NCI-H1694 (cell line): ENCODE measurements at places on chromosomes 3 and 15.

- no peak for DNase-seq
These were observed 21.8 kb upstream of the ERICH6 start for GRCh38 chr3:150725548-150725947.

DNA sequence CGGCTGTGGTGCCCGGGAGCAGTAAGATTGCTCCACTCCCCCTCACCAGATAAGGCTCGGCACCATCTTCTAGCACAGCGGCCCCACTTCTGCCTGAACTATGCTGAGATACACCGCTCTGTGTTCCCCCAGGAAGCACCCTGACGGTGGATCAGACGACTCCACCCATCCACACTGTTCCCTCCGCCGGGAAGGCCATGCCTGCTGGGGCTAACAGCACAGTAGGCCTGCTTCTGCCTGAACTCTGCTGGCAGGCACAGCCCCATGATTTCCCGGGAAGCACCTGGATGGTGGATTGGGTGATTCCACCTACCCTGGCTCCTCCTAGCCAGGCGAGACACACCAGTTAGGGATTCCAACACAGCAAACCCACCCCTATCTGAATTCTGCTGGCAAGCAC, 36.3 kb upstream of the PPM1L start:
- DNase-seq, result no peak

DNA sequence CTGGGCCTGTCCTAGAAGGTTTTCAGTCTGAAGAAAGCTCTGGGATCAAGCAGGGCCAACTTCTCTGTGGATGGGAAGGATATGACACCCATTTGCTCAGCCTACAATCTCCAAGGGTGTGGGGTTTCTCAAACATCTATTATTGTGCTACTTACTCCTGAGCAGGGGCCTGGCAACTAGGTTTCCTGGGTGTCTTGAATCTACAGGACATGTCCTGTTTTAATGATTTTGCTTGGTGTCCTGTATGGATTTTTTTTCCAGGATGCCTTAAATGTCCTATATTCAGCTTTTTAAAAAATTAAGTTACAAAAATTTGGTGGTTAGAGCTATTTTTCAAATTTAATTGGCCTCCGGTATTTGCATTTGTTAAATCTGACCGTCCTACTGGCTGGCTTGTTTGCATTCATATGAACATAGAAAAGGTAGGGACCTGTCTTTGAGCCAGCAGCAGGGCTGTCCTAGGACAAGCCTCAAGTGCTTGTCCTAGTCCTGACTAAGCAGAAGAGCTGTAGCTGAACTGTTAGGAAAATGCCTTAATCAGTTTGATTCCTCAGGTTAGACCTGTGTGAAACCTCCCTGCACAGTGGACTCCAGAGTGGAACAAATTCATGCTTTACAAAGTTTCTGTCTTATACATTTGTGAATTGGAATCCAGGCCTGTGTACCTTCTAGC, 40.0 kb upstream of the LMOD3 start:
- DNase-seq, result no peak

DNA sequence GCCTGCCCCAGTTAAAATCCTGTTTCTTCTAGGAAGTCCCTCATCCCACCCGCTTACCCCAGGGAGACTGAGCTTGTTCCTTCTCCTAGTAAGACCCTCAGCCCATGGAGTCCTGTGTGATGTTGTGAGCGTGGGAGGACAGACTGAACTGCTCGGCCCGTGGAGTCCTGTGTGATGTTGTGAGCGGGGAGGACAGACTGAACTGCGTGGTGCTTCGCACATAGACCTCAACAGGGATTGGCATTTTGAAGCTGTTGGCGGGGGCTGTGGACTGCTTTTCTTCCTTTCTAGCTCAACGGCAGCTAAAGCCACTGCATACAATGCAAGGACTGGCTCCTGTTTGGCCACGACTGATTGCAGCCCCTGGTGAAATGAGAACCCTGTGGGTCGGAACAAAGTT, 1.6 kb upstream of the SPTBN5 start:
- DNase-seq, result no peak

GRCh38 chr3:175107995-175108394, 248.9 kb downstream of the NAALADL2 start:
- no peak for DNase-seq

GRCh38 chr3:86109434-86109833, 881.5 kb downstream of the VGLL3 start:
- DNase-seq, result no peak

DNA sequence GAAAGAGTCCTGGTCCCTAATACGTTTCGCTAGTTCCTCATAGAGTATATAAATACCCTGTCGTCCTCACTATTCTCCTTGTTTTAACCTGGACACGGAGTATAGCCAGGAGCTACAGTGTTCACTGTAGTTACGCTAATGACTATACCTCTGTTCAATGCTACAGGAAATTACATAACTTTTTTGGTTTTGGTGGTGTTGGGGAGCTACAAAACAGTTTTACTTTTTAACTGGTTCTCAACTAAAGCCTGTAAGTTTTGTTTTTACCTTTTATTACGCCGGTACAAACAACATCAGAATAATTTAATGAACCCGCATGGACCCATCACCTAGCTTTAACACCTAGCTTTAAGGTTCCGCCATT, 1.5 kb downstream of the LMLN start:
- DNase-seq, result no peak

DNA sequence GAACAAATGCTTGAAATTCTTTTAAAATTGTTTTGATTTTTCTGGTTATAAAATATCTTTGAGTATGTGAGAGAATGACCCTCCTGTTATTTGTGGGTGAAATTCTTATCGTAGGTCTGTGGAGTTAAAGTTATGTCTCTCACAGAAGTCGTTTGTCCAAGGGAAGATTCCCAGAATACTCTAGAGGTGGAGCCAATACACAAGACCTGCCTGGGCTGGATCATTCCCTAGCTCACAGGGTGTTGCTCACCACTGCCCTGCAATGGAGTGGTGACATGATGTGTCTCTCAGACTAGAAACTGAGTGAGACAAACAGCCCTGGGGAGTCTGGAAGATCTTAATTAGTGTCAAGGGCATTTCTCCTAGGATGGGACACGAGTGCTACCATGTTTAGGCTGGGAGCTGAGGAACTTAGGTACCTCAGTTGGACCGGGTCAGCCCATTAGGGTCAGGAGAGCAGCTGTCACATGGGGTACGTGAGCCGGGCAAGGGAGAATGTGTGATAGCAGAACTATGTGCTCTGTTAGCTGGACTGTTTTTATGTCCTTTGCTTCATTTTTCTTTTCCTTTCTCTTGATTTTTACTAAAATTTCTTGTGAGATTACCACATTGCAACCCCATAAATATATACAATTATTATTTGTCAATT, 53.6 kb upstream of the MYO5C start:
- DNase-seq, result no peak

DNA sequence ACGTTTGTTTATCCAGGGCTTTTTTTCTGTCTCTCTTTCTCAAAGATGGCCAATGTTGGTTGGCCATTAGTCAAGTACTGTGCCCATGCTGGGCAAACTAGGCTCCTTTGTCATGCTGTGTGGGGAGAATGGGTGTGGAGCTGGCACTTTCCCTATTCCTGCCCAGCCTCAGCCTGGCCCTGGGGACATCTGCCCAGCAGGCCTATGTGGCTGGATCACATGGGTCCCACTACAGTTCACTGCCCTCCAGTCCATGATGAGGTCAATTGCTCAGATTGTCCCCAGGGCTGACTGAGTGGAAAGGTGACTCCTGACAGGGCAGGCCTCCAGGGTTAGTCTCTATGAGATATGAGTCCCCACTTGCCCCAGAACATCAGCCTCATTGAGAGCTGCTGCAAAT, 54.4 kb upstream of the HERC1 start:
- no peak for DNase-seq

GRCh38 chr15:92808598-92809063, 91.5 kb upstream of the CHD2 start:
- DNase-seq, result no peak

DNA sequence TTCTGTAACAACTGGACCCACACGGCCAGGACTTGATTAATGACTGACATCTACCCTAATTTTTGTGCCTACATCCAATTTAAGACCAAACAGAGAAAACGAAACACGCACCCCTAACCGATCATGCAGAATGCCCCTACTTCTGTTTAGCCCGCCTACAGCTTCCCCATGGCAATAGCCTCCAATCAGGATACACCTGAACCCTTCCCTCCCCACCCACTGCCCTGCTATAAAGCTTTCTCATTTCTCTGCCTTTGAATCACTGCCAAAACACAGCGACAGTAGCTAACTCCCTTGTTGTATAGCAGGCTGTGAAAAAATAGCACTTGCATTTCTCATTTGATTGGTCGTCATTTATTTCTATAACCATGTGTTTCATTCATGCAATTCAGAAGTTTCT, 45.2 kb upstream of the DPPA4 start:
- DNase-seq, result no peak

GRCh38 chr3:11494131-11494916, 149.4 kb downstream of the VGLL4 start:
- no peak for DNase-seq

DNA sequence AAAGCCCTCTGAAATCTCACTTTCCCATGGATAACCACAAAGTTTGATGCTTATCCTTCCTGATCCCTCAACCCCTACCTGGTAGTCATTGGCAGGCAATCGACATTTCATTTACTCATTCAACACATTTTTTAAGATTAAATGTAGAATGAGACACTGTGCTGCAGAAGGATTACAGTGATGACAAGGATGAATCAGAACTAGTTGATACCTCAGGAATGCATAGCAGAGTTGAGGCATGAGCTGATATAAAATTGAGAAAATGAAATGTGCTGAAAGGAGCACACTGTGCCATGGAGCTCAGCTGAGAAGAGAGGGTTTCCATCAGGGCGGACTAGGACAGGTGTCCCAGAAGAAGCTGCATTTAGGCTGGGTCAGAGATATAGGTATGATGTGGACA, 48.9 kb upstream of the ACTL6A start:
- no peak for DNase-seq

DNA sequence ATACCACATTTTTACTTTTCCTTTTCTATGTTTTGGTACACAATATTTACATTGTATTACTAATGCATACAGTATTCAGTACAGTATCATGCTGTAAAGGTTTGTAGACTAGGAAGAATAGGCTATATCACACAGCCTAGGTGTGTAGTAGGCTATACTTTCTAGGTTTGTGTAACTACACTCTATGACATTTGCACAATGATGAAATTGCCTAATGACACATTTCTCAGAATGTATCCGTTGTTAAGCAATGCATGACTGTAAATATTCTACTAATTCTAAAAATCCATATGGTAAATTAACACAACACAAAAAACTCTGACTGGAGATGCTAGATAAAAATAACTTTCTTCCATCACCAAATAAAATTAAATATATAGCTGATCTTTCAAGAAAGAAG, 16.2 kb downstream of the NEDD4 start:
- DNase-seq, result no peak

- no peak for DNase-seq
These were observed 98.2 kb downstream of the TMEM108 start for GRCh38 chr3:133136114-133137041.

DNA sequence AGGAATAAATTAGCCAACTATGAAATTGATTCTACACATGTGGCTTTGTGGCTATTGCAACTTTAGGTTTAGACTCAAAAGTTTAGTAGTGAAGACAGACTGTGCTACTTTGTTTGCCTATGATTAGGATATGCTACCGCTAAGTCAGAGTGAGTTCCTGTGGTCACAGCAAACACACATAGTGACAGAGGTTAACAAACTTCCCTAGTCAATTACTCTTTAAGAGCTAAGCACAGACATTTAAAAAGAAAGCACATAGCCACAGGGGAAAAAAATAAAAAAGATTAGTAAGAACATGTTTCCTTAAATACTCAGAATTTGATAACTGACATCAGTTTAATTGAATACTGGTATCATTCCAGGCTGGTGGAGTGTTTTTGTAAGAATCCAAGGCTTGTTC, 207.1 kb downstream of the GBE1 start:
- DNase-seq, result no peak

DNA sequence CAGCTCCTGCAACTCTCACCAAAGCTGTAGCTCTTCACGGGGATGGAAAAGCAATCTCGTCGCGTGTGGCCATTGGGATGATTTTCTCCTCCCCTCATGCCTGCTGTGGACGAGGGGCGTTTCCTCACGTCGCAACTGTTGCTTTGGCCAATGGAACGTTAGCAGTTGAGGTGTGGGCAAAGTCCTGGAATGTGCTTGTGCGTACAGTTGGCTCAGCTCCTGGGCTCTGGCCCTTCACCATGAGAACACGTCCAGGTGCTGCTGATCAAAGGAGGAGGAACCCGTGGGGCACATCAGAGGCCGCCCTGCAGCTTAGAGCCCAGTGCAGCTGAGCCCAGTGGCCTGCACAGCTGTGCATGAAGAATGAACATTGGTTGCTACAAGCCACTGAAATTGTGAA, 186.1 kb downstream of the TJP1 start:
- no peak for DNase-seq

DNA sequence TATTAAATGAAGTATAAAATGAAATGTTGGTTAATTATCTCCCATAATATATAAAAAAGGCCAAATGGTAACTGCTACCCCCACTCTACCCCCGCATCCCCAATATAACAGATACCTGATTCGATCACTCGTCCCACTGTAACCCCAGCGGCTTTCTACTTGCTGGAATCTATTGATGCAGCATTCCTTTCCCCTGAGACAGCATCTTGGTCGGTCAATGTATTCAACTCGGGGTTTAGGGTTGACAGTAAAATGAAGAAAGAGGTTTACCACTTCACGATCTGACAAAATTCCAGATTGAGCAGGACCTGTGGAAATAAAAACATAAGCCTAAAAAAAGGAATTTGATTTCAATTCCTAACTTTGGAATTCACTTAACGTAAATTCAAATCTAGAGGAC, 18.6 kb upstream of the C15orf40 start:
- no peak for DNase-seq

- no peak for DNase-seq
These were observed 64.3 kb upstream of the STT3B start for GRCh38 chr3:31468433-31468832.

DNA sequence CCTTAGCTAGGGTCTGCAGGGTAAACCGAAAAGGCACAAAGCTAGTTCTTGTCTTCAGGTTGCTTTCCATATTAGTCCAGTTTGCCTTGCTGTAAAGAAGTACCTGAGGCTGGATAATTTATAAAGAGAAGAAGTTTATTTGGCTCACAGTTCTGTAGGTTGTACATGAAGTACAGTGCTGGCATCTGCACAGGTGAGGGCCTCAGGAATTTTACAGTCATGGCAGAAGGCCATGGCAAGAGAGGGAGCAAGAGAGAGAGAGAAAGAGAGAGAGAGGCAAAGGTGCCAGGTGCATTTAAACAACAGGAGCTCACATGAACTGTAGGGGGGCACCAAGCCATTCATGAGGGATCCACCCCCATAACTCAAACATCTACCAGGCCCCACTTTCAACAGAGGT, 26.9 kb downstream of the TRIM42 start:
- no peak for DNase-seq

- no peak for DNase-seq
These were observed 140.4 kb upstream of the CCDC54 start for GRCh38 chr3:107236655-107237337.

- no peak for DNase-seq
These were observed 734.5 kb downstream of the ZPLD1 start for GRCh38 chr3:103169289-103169688.

GRCh38 chr3:190238871-190239270, 83.4 kb downstream of the CLDN1 start:
- no peak for DNase-seq

GRCh38 chr15:41513506-41514227, at the start of gene LTK:
LTK (minus strand) TSS chr15:41513827; CDS start chr15:41513709, 118 bp downstream.
- no peak for DNase-seq

- DNase-seq, result no peak
These were observed 82.8 kb upstream of the NSMCE3 start for GRCh38 chr15:29352402-29352801.
